Right lobe of liver (tissue), 6 donors: ENCODE measurements at places on chromosomes 2 and 18. TPM values are rescaled to one million over a fixed set of nuclear protein-coding genes. Genes with fewer than 3 reads are reported as not detected.

GRCh38 chr18:33459612-33460011 lies 19.1 kb upstream of the CCDC178 start:
- no peak for DNase-seq

The GKN1 gene
- total RNA-seq = not detected

- DNase-seq = no peak
Observed at GRCh38 chr2:101467306-101467705, 7.6 kb downstream of the RFX8 start.

DNA sequence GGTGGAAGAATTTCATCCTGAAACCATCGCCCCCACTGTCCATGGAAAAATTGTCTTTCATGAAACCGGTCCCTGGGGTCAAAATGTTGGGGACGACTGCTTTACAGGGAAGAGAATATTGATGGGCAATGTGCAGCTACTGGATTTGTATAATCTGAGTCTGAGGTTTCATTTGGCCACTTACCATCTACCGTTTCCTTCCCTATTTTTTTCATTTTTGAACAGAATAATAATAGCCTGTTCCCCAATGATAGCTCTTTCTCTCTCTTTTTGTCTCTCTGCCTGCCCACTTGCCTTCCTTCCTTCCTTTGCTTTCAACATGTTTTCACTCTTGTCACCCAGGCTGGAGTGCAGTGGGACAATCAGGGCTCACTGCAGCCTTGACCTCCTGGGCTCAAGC lies 78.3 kb upstream of the TLK1 start:
- no peak for DNase-seq

DNA sequence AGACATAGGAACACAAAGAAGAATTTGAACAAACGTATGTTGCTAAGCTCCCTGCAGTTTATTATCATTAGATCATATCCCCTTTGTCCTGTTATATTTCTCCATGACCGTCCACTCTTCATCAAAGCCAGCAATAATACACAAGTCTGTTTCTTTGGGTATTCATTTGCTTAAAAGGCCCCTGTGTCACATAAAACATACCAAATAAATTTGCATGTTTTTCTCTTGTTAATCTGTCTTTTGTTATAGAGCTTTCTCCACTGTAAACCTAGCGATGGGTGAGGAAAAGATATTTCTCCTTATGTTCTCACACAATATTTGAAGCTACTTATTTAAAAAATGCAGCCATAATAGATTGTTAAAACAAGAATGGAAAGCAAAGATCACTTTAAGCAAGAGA lies 42.9 kb upstream of the REL start:
- no peak for DNase-seq

DNA sequence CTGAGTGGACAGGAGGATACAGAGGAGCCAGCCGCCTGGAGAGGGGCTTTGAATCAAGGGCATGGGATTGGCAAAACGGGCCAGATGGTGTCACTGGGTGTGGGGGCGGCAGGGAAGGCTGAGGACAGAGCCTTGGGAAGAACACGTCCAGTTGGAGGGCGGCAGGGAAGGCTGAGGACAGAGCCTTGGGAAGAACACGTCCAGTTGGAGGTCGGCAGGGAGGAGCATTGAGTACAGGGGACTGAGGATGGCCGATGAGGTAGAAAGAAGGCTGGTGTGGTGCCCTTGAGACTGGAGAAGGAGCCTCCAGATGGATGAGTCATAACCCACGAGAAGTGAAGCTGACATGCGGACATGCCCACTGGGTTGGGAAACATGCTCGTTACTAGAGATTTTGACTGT lies 4.5 kb downstream of the HES6 start:
- no peak for DNase-seq

The STAMBP gene
- 19.8 TPM for total RNA-seq

The SLC19A3 gene
- total RNA-seq = 20.5 TPM

DNA sequence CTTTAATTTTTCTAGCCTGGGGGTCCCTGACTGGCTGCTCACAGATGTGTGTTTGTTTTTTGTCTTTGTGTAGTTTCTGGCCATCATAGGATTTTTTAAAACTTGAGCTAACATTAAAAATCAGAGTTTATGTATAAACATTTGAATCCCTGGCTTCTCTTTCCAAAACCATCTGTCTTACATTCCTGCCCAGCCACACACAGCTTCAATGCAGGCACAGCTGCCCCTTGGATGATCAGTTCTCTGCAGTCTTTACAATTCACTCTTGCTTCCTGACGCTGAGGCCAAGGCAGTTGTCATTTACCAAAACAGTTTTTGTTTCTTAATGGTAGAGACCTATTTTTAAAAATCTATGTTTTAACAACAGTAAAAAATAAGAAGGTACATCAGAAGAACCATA lies 169.2 kb upstream of the LRRTM1 start:
- DNase-seq = no peak

The RAPH1 gene
- total RNA-seq = 76.6 TPM

DNA sequence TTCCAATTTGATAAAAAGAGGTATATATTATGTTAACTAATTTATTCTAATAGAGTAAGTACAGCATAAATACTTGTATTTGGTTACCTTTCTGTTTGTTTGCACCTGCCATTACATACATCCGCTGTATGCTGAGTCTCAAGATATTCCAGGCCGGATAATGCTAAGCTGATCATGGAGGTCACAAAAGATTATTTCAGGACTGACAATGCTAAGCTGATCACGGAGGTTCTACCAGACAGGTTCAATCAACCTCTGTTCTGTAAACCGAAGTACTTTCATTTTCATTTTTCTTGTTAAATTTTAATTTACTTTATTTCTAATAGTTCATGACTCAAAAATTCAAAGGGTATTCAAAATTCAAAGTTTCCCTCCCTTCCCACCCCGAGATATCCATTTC lies 31.1 kb downstream of the PNO1 start:
- DNase-seq = no peak

DNA sequence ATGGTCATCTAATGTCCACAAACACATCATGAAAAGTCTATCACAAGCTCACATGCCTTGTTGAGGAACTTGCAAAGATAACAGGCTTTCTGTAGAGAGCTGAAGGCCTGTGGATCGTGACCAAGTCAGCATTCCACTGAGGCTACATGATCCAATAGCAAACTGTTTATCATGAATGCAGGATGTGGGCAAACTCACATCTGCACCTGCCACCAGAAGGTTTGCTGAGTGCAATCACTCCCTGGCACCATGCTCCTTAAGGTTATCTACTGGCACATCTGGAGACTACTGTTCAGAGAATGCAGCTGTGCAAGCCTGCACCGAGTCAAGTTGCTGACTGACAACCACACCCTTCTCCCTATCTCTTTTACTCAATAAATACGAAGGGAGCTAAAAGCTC lies 67.3 kb upstream of the ACAA2 start:
- no peak for DNase-seq

DNA sequence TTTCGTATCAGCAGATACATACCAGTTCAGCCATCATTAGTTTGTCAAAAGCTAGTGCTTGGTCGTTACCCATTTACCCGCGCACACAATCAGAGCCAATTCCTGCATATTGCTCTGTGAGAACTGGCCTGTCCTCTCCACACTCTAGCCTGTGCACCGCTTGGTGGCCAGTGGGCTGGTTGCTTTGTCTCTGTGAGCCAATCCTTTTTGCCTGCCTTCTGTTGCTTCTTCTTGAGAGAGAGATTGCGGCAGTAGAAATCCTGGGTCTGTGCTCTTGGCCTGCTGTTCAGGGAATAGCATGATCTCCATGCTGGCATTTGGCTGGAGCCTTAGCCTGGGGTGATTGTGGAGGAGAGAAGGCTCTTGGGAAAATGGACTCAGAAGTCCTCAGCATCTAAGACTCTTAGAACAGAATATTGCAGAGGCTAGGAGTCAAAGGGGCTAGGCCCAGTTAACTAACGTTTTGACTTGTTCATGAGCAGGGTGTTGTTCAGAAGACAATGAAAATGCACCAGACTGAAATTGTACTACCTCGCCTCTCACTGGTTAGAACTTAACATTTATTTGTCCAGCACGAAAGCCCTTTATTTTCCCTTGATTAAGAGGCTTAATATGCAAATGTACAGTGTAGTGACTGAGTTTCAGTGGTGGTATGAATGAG lies 37.1 kb downstream of the MAP4K4 start:
- no peak for DNase-seq

- no peak for DNase-seq
Observed at GRCh38 chr2:80154231-80154915, 150.2 kb downstream of the LRRTM1 start.

The TMEM169 gene
- total RNA-seq = 0.43 TPM

The C2orf66 gene
- not detected for total RNA-seq

The EML6 gene
- 1.2 TPM for total RNA-seq
